Right hindlimb (tissue), 1 donor: ENCODE measurements at places on chromosomes 2 and 18.

- no peak for DNase-seq
Observed at GRCh38 chr2:84238907-84239306, 220.2 kb downstream of the SUCLG1 start.

- DNase-seq: no peak
Observed at GRCh38 chr18:51531501-51531900, 334.0 kb upstream of the MEX3C start.

DNA sequence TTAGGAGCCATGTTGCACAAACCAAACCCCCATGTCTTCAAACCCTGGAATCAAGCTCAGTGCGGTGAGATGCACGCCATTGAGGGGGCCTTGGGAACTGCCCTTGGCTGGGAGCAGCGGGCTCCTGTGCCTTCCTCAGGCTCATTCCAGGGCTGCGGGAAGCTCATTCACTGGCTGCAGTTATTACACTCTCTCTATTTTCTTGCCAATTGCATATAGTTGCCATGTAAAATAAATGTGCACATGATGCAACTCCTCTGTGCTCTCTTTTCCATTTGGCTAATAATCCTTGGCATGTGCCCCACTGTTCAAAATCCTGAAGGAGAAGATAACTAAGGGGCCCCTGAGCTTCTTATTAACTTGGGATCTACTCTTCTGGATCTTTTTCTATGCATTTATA lies 74.7 kb downstream of the KCTD1 start:
- DNase-seq: no peak

DNA sequence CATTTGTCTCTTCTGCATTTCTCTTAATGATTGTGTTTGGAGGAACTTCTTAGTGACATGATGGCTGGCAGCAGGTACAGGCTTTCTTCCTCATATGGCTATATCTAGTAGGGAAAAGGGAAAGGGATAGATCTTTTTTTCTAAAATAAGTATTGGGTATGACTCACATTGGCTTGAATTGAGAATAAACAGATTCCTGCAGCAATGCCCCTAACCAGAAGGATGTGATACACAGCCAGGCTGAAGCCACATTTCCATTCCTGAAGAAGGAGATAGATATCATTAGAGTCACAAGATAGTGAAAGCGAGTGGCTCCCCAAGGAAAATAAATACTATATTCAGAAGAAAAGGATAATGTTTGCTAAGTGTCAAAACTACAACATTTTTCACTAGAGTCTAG lies 61.1 kb downstream of the VWC2L start:
- no peak for DNase-seq

DNA sequence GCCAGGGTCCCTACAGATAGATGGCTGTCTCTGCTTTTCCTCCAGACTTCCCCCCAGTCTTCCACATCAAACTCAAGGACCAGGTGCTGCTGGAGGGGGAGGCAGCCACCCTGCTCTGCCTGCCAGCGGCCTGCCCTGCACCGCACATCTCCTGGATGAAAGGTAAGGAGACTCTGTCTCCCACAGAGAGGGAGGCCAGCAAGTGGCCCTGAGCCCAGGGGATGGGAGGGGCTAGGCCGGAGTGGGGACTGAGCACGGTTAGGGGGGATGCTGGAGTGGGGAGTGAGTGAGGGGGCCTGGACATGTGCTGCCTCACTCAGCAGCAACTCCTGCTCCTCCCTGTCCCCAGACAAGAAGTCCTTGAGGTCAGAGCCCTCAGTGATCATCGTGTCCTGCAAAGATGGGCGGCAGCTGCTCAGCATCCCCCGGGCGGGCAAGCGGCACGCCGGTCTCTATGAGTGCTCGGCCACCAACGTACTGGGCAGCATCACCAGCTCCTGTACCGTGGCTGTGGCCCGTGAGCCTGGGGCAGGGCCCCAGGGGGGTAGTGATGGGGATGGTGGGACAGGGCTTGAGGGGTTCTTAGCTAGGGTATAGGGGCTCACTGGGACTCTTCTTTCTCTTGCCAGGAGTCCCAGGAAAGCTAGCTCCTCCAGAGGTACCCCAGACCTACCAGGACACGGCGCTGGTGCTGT lies 10.4 kb upstream of the GMPPA start:
- DNase-seq: no peak

GRCh38 chr2:161992531-161992930 lies 81.5 kb downstream of the DPP4 start:
- DNase-seq: no peak

DNA sequence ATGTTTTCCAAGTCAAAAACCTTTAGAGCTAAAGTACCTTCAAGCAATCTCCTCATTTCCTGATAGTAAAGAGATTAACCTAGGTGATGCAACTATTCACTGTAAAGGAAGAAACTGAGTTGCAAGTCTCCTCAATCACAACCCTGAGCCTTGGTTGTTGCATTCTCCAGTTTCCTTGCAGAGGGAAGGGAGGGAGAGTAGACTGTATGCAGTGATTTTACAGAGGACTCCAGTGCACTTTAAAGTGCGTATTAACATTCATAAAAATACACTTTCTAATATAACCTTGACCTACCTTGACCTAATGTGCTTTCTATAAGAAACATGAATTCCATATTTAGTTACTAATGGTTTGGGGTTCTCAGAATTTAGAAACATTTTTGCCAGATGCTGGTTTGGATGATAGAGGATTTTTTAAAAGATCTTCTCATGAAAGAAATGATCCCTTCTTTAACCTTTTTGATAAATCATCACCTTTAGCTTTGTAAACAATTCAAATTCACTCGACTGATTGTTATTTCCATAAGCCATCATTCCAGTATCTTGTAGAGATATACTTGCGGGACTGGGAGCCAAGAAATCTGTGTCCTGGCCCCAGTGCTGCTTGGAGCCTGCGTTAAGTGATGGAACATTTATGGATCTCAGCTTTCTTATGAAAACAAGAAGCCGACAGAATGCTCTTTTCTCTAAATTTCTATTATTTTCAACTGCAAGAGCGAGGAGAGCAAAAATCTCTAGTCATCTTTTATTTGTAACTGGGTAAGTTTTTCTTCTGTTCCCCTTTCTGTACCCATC lies 228.3 kb downstream of the ZNF521 start:
- no peak for DNase-seq

- no peak for DNase-seq
Observed at GRCh38 chr2:150066490-150066889, 421.0 kb downstream of the RND3 start.

DNA sequence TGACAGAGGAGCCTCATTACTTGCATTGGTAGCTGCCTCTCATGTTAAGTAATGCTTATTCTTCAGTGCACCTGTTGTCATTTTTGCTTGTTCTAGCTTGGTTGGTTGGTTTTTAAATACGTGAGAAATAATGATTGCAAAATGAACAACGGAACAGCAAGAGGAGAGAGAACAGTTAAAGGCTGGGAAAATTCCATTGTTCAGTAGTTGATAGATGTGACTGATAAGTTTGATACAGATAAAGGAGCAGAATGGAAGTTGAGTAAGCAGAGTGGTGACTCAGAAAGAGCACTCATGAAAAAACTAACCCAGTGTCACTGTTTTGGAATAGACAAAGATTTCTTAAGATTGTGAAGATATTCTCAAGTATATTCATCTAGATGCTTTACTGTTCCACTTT lies 50.5 kb downstream of the MTA3 start:
- DNase-seq: no peak

DNA sequence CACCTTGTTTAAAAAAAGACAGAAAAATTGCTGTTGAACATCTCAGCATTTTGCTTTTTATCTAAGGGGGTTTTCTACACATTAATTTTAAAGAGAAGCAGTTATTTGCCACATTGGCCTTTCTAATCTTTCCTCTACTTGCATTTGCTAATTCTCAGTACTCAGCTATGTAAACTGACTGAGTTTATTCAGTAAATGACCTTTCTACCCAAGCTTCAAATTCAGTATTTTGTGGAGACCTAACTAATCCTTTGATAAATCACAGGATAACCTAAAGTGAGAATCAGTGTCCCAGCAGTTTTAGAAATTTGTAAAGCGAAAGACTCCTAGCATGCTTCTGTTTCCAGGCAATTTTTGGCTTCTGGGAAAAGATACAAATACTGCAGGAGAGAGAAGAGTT lies 288.4 kb downstream of the ASXL3 start:
- DNase-seq: no peak

DNA sequence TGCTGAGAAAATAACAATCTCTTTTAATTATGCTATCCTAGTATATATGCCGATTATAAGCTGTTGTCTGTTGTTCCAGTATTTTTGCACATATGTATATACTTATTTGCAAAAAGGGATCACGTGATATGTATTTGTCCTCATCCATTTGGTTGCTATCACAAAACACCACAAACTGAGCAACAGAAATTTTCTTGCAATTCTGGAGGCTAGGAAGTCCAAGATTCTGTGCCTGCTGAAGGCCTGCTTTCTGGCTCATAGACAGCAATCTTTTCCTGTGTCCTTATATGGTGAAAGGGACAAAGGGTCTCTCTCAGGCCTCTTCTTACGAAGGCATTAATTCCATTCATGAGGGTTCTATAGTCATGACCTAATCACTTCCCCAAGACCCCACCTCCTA lies 186.5 kb downstream of the LPIN1 start:
- no peak for DNase-seq

DNA sequence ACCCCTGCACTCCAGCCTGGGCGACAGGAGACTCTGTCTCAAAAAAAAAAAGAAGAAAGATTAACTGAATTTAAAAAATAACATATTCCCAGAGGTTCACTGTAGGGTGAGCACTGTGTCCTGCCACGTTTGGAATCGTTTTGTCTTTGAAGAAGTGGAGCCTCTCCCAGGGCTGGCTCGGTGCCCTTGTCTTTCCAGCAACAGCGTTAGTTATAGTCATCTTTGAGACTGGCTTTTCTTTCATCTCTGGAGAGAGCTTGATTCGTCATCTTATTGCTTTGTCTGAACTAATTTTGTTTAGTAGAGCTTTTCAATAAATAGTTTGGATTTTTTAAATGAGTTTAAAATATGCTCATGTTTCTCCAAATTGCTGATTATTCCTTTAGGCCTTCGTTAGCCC lies 50.5 kb downstream of the IMPA2 start:
- peak; percentile 73 for DNase-seq

GRCh38 chr2:219628986-219629901 lies 1.8 kb downstream of the SLC4A3 start:
- no peak for DNase-seq

- no peak for DNase-seq
Observed at GRCh38 chr2:72969706-72970105, 52.4 kb downstream of the EMX1 start.

DNA sequence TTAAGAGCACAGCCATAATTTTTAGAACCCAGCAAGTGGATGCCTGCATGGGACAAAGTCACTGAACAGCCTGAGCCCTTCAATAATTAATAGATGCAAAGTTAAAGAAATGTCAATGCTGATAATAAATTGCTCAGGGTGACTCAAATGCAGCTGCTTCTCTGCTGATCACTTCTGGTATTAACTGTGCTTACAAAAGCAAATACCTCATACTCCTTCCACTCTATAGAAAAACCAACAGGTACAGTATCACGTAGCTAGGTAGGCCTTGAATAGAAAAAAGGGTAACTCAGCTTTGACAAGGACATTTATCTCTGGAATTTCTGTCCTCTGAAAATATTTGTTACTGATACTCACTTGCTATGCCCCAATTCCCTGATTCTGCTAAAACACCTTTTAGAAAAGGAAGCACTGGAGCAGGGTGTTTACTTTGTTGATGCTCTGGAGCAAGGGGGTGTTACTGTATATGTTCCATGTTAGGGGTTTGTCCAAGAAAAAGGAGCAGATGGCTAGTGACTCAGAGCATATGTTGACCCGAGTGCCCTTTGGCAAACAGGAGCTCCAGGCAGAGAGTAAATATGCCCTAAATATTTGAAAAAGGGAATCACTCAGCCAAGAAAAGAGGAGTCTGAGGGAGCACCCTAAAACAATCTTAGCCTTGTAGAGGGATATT lies 59.1 kb upstream of the RTN4 start:
- no peak for DNase-seq

- DNase-seq: peak; percentile 33
Observed at GRCh38 chr2:32772638-32773447, 145.0 kb downstream of the TTC27 start.

GRCh38 chr2:202669841-202670240 lies 35.1 kb downstream of the FAM117B start:
- no peak for DNase-seq

- DNase-seq: no peak
Observed at GRCh38 chr18:55856229-55856628, 268.2 kb upstream of the TCF4 start.

GRCh38 chr2:147068071-147068470 lies 776.8 kb upstream of the ACVR2A start:
- DNase-seq: no peak

- no peak for DNase-seq
Observed at GRCh38 chr2:178844269-178844668, 37.0 kb upstream of the TTN start.

- DNase-seq: no peak
Observed at GRCh38 chr2:220847006-220847405, 725.1 kb downstream of the EPHA4 start.

DNA sequence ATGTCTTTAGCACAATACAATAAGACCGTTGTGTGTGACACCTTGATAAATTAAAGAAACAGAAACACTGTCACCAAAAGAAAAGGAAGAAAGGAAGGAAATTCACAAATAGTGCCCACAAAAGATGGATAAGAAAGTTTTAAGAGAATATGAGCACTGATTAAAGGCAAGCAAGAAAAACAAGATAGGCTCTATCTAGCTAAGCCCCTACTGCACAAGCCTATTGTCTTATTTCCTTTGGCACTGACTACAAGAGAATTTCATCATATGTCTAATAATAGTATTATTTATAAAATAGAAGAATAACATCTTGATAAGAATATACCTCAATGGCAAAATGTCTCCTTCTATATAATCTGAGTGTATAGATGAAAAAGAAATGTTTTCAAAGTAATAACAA lies 335.7 kb downstream of the NCKAP5 start:
- no peak for DNase-seq

- DNase-seq: no peak
Observed at GRCh38 chr18:51133580-51134160, 63.8 kb downstream of the MEX3C start.

DNA sequence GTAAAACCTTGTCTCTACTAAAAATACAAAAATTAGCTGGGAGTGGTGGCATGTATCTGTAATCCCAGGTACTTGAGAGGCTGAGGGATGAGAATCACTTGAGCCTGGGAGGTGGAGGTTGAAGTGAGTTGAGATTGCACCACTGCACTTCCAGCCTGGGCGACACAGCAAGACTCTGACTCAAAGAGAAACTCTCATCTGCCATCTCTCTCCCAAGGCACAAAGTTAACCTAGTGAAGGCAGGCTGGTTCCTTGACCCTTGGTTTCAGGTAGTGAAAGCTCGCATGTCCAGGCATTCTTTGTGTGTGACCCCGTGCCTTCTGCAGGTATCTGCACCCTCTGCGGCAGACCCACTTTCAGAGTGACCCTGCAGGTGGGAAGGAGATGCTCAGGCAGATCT lies 100.0 kb downstream of the WDSUB1 start:
- DNase-seq: no peak

- no peak for DNase-seq
Observed at GRCh38 chr18:9057646-9058045, 44.9 kb upstream of the NDUFV2 start.

GRCh38 chr2:237345891-237346640 lies 67.9 kb downstream of the COL6A3 start:
- DNase-seq: no peak
